ENCODE measurements at places on chromosomes 5 and 9. TPM values are rescaled to one million over a fixed set of nuclear protein-coding genes. Genes with fewer than 3 reads are reported as not detected.

DNA sequence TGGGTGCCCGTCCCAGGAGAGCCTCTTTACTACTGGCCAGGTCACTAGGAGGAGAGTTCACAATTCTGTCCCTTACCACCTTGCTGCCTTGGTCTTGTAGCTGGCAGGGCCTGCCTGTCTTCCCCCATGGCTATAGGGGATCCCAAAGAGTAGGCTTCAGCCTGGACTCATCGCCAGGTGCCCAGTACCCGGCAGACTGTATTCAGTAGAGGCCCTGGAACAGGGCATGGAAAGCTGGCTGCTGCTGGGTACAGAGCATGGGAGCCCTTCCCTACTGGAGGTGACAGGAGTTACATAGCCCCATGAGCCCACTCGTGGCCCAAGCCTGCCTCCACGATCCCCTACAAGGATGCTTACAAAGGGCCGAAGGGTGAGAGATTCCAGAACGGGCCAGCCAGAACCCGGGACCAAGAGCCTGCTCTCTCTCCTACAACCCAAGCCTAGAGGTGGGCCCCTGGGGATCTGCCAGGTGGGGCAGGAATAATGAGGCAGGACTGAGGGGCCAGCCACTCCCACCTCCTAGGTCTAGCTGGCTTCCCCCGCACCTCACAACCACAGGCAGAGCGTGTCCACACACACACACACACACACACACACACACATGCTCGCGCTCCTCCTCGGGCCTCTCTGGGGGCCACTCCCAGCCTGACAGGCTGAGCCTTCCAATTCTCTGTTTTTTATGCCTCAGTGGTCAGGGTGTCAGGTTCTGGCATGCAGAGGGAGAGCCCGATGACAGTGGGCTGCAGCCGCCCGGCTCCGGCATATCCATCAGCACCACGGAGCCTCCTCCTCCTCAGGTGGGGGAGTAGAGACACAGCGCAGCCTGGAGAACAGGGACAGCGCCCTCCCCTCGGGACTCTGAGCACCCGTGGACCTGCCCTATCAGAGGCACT is 186.0 kb downstream of the PAX5 start:
- H3K27me3 ChIP-seq, result no peaks in the 10 kb centered on the region
- H3K27ac ChIP-seq, result no peak overlapping the region
- H3K36me3 ChIP-seq, result no peaks in the 10 kb centered on the region
- DNase-seq, result no peak
- H3K4me3 ChIP-seq, result no peak overlapping the region
- H3K4me1 ChIP-seq, result no peaks in the 10 kb centered on the region

DNA sequence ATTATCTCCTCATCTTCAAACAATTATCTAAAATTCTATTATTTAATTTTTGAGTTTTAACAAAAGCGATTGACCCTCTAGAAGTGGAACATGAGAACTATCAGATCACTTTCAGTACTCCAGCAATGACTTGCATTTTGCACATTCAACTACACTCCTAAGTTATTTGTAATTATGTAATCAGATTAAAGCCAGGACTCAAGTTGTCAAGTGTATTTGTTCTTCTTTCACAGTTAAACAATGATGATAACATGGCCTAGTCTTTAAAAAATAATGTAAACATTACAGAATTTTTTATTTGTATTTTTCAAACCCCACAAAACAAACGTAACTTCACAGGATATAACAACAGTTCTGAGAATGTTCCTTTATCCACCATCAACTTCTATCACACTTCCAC is 2148.9 kb upstream of the ACO1 start:
- no peak overlapping the region for H3K4me3 ChIP-seq
- H3K27me3 ChIP-seq, result no peaks in the 10 kb centered on the region
- DNase-seq, result no peak
- H3K4me1 ChIP-seq, result no peaks in the 10 kb centered on the region

GRCh38 chr5:96506376-96506775 is 73.3 kb upstream of the PCSK1 start:
- peaks cover 13% of the 10 kb centered on the region for H3K27me3 ChIP-seq
- no peak overlapping the region for H3K27ac ChIP-seq
- no peak for DNase-seq
- H3K4me1 ChIP-seq, result peaks cover 1% of the 10 kb centered on the region
- H3K4me3 ChIP-seq, result no peak overlapping the region

DNA sequence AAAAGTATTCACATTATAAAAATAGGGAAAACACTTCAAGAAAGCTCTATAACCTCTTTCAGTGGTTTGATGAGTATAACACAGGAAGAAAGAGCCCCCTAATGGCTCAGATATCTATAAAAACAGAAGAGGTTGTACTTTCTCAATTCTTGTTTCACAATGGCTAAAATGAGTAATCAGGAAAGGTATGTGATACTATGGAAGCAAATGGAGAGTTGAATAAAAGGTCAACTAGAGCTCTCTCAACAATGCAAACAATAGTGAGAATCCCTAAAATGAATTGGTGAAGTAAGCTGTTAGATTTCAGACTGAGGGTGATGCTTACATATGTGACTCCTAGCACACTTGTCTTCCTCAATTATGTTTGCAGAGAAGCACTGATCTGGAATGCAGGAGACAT is 584.6 kb upstream of the CDH18 start:
- H3K4me3 ChIP-seq, result no peak overlapping the region
- no peak for DNase-seq
- H3K27me3 ChIP-seq, result no peaks in the 10 kb centered on the region
- H3K4me1 ChIP-seq, result no peaks in the 10 kb centered on the region
- H3K36me3 ChIP-seq, result no peaks in the 10 kb centered on the region

- no peak overlapping the region for H3K4me3 ChIP-seq
- H3K27me3 ChIP-seq, result peaks cover 18% of the 10 kb centered on the region
- no peaks in the 10 kb centered on the region for H3K36me3 ChIP-seq
- H3K27ac ChIP-seq, result no peak overlapping the region
- no peak for DNase-seq
- no peaks in the 10 kb centered on the region for H3K4me1 ChIP-seq
These were observed 26.4 kb downstream of the ZNF366 start for GRCh38 chr5:72480841-72481240.

DNA sequence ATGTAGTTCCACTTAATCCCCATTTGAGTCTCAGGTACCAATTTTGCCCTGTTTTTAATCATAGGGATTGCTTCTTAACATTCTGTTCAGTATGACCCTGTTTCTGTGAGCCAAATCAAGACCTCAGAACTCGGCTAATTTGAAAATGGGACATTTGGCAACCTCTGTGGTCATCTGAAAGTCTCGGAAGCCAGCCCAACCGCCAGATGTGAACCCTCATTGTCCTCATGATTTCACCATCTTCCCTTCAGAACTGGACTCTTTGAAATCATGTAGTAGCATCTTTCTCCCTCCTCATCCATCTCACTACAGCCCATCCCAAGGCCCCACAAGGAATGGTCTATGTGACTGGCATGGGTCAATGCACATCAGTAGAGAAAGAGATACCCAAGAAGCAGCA is 88.9 kb downstream of the S1PR3 start:
- H3K27me3 ChIP-seq, result peaks cover 26% of the 10 kb centered on the region
- no peak overlapping the region for H3K4me3 ChIP-seq
- H3K36me3 ChIP-seq, result no peaks in the 10 kb centered on the region
- H3K4me1 ChIP-seq, result no peaks in the 10 kb centered on the region
- DNase-seq, result no peak

DNA sequence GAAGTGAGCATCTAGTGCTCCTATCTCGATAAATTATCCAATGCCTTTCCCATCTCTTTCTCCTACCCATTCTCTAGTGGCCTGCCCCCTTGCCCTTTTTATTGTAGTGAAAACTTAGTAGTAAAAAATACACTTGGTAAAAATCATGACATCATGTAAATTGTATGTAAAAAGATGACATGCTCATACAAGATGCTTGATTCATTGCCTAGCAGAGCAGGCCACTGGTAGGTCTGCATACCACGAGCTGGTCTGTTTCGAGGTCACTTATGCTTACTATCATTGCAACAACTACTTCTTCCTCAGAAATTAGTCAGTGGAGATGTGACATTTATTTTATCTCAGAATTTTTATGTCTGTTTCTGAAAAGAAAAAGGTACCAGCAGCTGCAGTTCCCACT is 177.3 kb downstream of the C9orf152 start:
- peaks cover 11% of the 10 kb centered on the region for H3K4me1 ChIP-seq
- no peak overlapping the region for H3K4me3 ChIP-seq
- H3K36me3 ChIP-seq, result no peaks in the 10 kb centered on the region
- H3K27me3 ChIP-seq, result peaks cover 13% of the 10 kb centered on the region
- H3K27ac ChIP-seq, result no peak overlapping the region
- no peak for DNase-seq

- no peak overlapping the region for H3K4me3 ChIP-seq
- H3K27ac ChIP-seq, result no peak overlapping the region
- H3K4me1 ChIP-seq, result peaks cover 5% of the 10 kb centered on the region
- peaks cover 6% of the 10 kb centered on the region for H3K27me3 ChIP-seq
These were observed 41.2 kb upstream of the CTSL start for GRCh38 chr9:87684627-87685219.

DNA sequence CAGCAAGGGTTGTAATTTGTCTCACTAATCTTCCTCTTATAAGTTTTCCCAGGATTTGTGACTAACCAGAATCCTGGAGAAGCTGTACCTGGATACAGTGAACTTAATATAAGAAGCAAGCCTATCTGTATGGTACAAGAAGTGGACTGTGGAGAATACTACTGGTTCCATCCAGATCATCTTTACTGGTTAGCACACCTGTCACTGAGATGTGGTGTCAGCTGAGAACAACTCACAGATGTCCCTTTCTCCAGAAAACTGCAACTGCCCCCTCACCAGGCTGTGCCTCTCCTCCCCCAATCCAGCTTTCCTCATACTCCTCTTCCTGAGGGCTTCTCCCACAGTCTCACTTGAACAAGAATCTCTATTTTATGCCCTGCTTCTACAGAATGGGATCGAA is 4.9 kb downstream of the FBXO10 start:
- H3K27me3 ChIP-seq, result no peaks in the 10 kb centered on the region
- peaks cover 5% of the 10 kb centered on the region for H3K36me3 ChIP-seq
- DNase-seq, result no peak
- no peak overlapping the region for H3K27ac ChIP-seq
- H3K4me3 ChIP-seq, result no peak overlapping the region
- peaks cover 6% of the 10 kb centered on the region for H3K4me1 ChIP-seq

DNA sequence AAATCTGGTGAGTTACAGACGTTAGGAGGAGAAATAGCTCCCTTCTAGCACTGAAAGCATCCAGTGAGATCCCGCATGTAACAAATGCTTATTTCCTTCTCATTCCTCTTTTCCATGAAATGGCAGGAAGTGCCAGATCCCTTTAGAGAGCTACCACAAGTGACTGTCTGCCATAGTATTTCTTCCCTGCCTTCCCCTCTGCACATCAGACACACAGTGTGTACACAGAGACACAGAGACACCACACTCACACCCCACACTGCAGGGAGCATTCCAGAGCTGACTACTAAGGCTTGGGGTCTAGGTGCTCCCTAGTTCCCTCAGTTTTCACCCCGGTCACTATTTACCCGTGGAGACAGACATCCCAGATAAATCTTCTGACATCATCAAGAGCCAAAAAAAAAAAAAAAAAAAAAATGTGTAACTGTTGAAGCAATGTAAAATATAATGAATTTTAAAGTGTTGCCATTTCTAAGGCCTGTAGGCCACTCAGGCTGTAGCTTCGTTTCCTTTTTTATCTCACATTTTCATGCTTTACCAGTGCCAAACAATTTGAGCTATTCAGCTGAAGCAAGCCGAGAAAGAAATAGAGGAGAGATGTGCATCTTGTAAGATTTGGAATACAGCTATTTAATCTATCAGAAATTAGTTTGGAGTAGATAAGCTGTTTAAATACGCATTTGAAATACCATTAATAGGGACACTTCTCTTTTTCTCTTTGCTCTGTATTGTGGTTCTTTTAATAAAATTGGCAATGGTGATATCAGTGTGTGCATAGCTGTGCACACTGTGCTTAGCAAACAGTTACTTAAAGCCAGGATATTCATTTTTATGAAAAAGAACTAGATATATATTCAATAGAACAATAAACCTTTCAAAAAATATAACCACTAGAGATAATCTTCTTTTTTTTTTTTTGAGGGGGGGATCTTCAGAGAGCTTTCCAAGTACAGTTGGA is 405.5 kb downstream of the PDE4D start:
- no peak overlapping the region for H3K27ac ChIP-seq
- no peaks in the 10 kb centered on the region for H3K27me3 ChIP-seq
- H3K4me3 ChIP-seq, result no peak overlapping the region
- no peak for DNase-seq

DNA sequence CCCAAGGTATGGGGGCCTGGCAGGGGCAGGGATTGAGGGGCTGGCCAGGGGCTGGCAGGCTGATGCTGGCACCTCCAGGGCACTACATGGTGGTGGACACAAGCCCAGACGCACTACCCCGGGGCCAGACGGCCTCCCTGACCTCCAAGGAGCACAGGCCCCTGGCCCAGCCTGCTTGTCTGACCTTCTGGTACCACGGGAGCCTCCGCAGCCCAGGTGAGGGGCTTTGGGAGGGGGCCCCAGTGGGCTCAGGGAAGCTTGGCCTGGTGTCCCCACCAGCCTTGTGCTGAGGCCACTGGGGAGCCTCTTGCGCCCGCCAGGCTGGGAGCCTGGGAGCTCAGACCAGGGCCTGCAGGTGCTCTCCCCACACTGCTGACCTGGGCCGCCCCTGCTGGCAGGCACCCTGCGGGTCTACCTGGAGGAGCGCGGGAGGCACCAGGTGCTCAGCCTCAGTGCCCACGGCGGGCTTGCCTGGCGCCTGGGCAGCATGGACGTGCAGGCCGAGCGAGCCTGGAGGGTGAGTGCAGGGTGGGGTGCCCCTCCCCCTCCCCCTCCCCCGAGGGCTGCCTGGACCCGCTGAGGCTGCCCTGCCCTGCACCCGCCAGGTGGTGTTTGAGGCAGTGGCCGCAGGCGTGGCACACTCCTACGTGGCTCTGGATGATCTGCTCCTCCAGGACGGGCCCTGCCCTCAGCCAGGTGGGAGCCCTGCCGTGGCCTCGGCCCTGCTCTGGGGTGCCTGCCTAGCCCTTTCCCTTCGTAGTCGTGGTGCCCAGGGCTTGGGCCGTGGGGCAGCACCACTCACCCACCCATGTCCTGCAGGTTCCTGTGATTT is 5.7 kb downstream of the MAMDC4 start:
- H3K4me3 ChIP-seq, result no peak overlapping the region
- H3K27ac ChIP-seq, result no peak overlapping the region
- H3K27me3 ChIP-seq, result no peaks in the 10 kb centered on the region
- no peak for DNase-seq
- H3K36me3 ChIP-seq, result peaks cover 1% of the 10 kb centered on the region

DNA sequence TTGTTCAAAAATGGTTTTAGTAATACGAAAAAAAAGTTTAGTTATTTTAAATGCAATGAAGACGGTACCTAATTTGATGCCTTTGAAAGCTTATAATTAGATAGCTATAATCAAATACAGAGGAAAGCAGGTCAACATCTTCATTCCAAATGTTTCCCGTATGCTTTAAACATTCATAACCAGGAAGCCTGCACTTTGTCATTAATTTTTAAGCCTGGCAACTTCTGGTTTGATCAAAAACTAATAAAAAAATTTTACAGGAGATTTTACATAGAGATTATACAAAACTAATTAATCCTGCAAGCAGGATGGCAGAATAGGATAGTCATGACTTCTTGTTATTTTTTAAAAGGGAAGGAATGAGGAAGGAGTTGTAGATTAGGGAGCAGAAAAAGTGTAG is 353.0 kb downstream of the FBXL17 start:
- no peak for DNase-seq
- H3K4me3 ChIP-seq, result no peak overlapping the region
- peaks cover 5% of the 10 kb centered on the region for H3K36me3 ChIP-seq
- no peaks in the 10 kb centered on the region for H3K4me1 ChIP-seq
- no peak overlapping the region for H3K27ac ChIP-seq
- H3K27me3 ChIP-seq, result no peaks in the 10 kb centered on the region

The FOXD4 gene
- 0.17 TPM for total RNA-seq

The SPINK7 gene
- total RNA-seq, result not detected

The AK1 gene
- total RNA-seq, result 46.8 TPM

The ST6GALNAC4 gene
- total RNA-seq, result 51.1 TPM

The IFNA7 gene
- total RNA-seq, result not detected
